ENCODE measurements at places on chromosomes 3 and 15.

DNA sequence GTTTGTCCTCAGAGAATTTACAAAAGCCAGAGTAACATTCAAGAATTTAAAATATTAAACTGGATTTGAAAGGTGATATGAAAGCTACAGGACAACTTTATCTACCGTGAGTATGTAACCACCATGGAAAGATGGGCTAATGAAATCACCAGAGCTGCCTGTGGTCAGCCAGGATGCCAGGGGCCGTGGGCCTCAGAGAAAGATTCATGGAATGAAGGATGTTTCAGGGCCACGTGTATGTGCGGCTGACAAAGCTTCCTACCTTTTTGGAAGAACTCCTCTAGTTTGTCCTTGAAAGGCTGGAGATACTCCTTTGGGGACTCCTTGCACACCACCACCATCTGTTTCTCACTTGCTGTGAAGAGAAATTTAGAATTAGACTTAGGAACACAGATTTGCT lies 138.9 kb downstream of the GREM1 start:
- DNase-seq = no peak

- no peak for DNase-seq
Observed at GRCh38 chr3:128355543-128355919, 111.2 kb downstream of the DNAJB8 start.

- no peak for DNase-seq
Observed at GRCh38 chr3:69014022-69014580, 617 bp upstream of the EOGT start.

DNA sequence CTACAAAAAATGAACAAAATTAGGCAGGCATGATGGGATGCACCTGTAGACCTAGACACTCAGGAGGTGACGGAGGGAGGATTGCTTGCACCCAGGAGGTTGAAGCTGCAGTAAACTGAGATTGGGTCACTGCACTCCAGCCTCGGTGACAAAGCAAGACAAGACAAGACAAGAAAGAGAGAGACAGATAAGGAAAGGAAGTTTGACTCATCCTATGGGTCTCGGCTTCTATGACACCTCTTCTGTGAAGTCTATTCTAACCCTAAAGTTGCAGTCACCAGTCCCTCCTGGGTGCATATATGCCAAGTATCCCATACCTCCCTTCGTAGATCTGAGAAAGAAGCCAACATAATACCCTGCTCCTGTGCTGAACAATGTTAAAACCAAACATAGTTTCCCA lies 7.9 kb upstream of the ZMAT3 start:
- no peak for DNase-seq

- DNase-seq = no peak
Observed at GRCh38 chr3:50428007-50428633, 68.8 kb upstream of the TMEM115 start.

DNA sequence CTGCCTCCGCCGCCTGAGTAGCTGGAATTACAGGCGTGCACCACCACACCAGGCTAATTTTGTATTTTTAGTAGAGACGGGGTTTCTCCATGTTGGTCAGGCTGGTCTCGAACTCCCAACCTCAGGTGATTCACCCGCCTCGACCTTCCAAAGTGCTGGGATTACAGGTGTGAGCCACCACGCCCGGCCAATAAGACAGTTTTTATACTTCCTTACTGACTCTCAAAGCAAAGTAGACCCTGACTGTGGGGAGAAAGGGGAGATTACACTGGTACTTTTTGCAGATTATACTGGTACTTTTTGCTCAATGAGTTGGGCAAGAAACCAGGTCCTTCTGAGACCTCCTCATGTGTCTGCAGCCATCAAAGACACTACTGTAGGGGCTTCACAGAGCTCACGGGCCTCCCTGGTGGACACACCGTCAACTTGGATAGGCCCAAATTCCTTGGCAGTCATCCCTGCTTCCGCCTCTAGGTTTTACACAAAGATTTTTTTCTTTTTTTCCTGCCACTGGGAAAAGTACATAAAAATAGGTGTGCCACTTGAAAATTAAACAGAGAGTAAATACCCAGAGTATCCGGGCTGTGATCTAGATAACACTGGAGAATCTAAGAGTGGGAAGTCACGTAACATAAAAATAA lies 143.3 kb upstream of the WNT5A start:
- no peak for DNase-seq

GRCh38 chr3:64056606-64057180 lies 33.4 kb upstream of the PSMD6 start:
- DNase-seq = no peak

DNA sequence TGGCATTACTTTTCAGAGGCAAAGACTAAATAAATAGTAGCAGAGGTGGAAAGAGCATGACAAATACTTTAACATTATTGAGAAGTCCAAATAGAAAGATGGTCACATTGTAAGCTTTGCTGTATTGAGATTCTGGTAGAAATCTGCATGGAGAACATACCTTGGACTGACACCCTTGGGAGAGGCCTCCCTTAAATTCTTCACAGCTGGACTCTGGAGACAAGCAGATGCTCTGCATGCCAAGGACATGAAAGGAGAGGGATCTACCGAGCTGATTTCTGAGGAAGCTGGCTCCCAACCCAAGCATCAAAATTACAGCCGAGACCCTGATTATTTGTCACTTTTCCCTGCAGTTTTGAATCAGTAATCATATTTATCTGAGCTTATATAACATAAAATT lies 212.5 kb upstream of the COL8A1 start:
- no peak for DNase-seq

GRCh38 chr3:36707623-36708409 lies 56.5 kb downstream of the DCLK3 start:
- no peak for DNase-seq

GRCh38 chr15:64883100-64883581 lies 28.6 kb upstream of the ANKDD1A start:
- DNase-seq = no peak

DNA sequence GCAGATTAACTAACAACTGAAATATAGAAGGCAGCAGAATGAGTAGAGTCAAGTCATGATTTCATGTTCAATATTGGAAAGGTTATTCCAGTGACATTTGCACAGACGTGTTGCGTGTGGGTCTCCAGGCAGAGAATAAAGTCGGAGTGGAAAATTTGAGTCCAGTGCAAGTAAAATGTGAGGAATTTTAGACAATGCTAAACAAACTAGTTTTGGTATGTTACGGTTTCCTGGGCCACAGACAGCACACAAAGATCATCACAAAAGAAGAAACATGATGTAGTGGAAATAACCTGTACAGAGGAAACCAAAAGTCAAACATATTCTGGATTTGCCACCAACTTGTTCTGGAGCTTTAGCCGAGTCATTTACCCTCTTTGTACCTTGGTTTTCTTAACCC lies 367 bp downstream of the OR4F6 start:
- DNase-seq = no peak

DNA sequence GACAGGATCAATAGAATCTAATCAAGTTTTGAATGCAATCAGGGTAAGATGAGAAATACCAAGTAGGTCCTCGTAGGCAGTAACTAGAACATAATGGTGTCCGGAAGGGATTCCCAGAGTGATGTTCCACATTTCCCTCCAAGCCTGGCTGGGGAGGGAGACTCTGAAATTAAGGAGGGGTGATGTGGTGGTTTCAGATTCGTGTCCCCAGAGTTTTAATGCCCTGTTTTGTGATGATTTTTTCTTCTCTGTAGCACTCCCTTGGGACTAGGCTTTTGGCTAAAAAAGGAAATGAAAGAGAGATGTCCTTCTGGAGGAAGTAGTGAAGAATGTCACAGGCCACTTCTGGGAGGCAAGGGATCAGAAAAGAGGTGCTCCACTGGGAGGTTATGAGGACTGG lies 108.3 kb upstream of the CACNA2D3 start:
- no peak for DNase-seq

DNA sequence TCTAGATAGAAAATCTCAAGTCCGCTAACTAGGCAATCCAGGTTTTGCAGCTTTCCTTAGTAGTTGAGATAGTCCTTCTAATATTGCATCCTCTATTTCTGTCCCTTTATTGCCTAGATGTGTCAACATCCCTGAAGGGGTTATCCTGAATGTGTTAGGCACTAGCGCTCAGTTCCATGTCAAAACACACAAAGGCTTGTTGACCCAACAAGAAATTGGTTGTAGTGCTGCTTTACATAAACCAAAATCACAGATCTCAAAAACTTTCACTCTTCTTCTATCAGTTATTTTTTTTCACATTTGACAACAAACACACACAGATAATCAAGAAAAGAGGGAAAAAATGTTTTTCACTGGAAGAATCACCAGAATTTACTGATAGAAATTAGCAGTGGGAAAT lies 51.4 kb upstream of the SOX2 start:
- DNase-seq = no peak

- no peak for DNase-seq
Observed at GRCh38 chr15:44715142-44715796, 4.0 kb downstream of the B2M start.

Data from activated T-cell treated with anti-CD3 and anti-CD28 coated beads, Interleukin-2, amount 50 U/mL, for 24 hours (primary cell).